ENCODE measurements at places on chromosomes 2 and 18.
A peak's percentile ranks its signal among the peaks of the same experiment; 100 is the strongest.

- DNase-seq = no peak
These were observed 27.8 kb upstream of the COL6A3 start for GRCh38 chr2:237441605-237442274.

DNA sequence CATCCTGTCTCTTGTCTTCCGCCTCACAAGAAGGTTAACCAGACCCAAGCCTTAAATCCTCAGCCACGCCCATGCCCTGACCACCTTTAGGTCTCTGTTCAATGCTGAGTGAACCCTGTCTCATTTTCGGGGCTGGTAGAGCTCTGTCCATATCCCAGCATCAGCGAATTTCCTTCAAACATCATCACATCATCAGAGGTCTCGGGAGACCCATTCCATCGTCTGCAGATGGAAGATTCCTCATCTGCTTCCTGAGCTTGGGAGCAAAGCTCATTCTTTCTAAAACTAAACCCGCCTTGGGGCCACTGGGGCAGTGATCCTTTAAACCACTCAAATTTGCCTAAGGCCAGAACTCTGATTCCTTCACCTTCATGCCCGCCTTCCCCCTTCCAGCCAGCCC lies 173.7 kb downstream of the TTC32 start:
- DNase-seq = no peak

GRCh38 chr2:171574149-171574795 lies 52.0 kb downstream of the CYBRD1 start:
- peak; percentile 69 for DNase-seq

DNA sequence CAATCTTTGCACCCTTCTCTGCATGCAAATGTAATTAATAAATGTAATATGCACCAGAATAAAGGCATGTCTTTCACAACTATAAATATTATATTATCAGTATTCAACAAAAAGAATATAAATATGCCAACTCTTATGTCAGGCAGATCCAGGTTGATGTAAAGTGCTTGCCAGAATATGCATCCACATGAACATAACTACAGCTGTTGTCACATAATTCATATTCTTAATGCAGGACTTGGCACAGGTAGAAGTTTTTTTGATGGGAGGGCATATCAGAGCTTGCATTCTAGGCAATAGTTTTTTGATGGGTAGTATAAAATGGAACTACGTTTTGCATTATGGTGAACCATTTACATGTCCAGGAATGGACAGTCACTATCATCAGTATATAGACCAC lies 544.3 kb downstream of the ZNF804A start:
- DNase-seq = no peak

DNA sequence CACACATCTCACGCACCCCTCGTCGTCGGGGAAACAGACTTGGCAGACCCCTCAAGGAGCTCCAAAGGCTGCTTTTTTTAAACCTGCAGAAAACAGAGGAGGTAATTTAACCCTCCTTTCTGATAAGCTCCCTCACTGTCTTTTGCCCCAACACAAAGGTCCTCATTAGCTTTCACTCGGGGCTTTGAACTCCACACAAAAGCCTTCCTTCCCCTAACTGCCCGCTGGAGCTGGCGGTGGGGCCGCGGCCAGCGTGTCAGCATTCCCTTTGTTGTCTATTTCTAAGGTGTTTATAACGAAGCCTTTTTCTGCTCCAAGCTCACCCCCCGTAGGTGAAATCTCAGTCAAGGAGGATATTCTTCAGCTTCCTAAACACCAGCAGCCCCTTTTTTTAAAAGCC lies 43.5 kb upstream of the ID2 start:
- no peak for DNase-seq

Measured in stimulated activated CD4-positive, alpha-beta T cell treated with anti-CD3 and anti-CD28 coated beads, TNF-alpha, amount 100 ng/mL, for 48 hours (primary cell).